GM23248 (cell line): ENCODE measurements at places on chromosomes 12 and 14.

DNA sequence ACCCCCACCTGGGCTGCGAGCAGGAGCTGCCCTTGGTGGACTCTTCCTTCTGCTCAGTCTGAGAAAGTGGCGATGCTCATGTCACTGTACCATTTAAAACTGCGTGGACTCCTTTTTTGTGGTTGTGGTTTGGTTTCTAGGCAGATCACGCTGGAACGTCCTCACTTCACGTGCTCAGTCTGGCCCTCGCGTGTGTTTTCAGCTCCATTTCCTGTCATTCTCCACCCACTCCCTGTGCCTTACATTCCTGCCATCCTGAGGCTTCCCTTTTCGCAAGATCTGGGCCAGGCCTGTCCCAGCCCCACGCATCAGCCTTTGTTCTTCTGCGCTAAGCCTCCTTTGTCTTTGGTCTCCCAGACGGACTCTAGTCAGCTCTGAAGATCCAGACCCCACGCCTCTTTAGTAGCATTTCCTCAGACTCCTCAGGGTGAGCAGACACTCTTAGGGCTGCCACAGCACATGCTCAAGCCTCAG lies 105.4 kb downstream of the FBXL14 start:
- peak overlapping the region; percentile 57 for H3K27ac ChIP-seq
- no peaks in the 10 kb centered on the region for H3K27me3 ChIP-seq
- peak; percentile 77 for DNase-seq
- H3K36me3 ChIP-seq, result no peaks in the 10 kb centered on the region; the same call in 1 of the 2 replicates
- peaks cover 13% of the 10 kb centered on the region for H3K4me1 ChIP-seq

DNA sequence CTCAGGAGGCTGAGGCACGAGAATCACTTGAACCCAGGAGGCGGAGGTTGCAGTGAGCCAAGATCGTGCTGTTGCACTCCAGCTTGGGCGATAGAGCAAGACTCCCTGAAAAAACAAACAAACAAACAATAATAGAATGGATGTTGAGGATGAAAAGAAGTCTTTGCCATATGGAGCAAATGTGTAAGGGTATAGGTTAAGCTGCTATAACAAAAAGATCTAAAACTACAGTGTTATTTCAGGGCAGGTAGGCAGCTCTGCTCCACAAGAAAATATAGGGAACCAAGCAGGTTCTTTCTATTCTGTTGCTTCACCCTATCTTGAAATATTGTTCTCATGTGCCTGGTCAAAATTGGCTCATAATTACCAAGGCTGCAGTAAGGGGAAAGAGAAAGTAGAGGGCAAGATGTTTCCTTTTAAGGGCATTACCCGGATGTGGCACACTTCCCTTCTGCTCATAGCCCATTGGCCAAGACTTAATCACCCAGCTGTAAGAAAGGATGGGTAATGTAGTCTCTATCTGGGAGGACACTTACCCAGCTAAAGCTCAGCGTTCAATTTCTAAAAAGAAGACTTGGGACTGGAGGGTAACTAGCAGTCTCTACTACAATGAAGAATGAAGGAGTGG lies 23.5 kb downstream of the SDSL start:
- no peak overlapping the region for H3K27ac ChIP-seq
- no peak for DNase-seq
- H3K36me3 ChIP-seq, result no peaks in the 10 kb centered on the region

- H3K27me3 ChIP-seq, result no peaks in the 10 kb centered on the region
- H3K4me1 ChIP-seq, result peaks cover 15% of the 10 kb centered on the region
- no peak overlapping the region for H3K4me3 ChIP-seq
- no peak for DNase-seq
- no peaks in the 10 kb centered on the region for H3K36me3 ChIP-seq
Measured at GRCh38 chr14:69891422-69891821, 12.2 kb downstream of the SMOC1 start.

DNA sequence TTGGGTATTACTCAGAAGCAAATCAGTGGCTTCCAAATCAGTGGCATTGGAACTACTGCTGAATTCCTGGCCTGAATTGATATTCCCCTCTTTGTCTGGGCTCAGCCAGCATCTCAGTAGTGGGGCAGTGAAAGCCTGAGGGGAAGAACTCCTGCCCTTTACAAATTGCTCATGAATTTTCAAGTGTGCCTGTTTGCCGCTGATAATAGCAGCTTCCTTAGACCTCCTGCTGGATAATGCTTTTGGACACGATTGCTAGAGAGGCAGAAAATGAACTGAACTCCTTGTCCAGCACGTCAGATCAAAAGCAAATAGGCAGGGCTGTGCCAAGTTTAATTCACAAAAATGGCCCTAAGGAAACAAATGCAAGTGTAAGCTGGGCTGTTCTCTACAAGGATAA lies 91.3 kb upstream of the GZMB start:
- H3K36me3 ChIP-seq, result no peaks in the 10 kb centered on the region
- no peaks in the 10 kb centered on the region for H3K4me1 ChIP-seq
- H3K27ac ChIP-seq, result no peak overlapping the region
- no peak for DNase-seq
- H3K27me3 ChIP-seq, result peaks cover 7% of the 10 kb centered on the region; the same call in 1 of the 2 replicates

DNA sequence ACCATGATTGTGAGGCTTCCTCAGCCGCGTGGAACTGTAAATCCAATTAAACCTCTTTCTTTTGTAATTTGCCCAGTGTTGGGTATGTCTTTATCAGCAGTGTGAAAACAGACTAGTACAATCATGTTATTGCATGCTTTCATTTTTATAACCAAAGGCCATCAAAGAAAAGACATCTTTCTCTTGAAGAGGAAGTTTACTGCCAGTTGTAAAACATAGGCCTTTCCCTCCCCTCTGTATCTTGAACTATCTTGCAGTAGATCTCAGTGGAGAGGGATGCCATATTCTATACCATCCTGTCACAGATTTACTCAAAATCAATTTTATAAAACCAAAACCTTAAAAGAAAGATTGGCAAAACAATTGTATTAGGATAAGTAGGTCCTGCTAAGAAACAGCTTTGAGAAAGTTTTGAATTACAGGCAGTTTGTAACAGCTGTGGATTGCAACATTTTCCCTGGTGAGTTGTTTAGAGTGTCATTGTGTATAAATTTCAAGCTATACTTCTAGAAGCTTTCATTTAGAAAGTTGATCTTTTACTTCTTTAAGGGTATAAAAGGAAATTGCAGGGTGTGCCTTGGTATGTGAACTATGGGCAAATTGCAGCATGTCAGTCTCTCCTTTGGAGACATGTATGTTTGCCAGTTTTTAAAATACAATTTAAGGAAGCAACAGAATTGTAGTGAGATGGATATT lies 128.0 kb downstream of the ATP23 start:
- peaks cover 36% of the 10 kb centered on the region for H3K4me1 ChIP-seq
- peak; percentile 69 for DNase-seq
- no peaks in the 10 kb centered on the region for H3K27me3 ChIP-seq
- 0 out of 2 replicates have a peak overlapping the region, but pooled peaks have one; percentile 10 for H3K4me3 ChIP-seq
- H3K36me3 ChIP-seq, result no peaks in the 10 kb centered on the region

DNA sequence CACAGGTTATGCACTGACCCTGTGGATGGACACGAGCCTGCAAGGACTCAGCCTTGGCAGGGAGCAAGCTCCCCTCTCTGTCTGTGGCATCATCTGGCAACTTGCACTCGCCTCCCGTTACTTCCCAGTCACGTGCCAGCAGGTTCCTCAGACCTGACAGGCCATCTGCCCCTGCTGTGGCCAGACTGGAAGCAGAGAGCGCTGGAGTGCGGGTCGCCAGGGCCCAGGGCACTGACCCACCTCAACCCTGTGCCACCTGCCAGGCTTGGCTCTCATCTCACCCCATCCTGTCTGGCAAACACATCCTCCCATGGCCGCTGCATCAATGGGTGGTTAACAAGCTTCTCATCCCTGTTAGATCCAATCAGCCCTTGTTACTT lies 28.4 kb downstream of the SLC6A12 start:
- H3K36me3 ChIP-seq, result no peaks in the 10 kb centered on the region
- H3K4me1 ChIP-seq, result 0 out of 2 replicates have a peak, but pooled peaks cover 3% of the 10 kb centered on the region
- 0 out of 2 replicates have a peak, but pooled peaks cover 6% of the 10 kb centered on the region for H3K27me3 ChIP-seq
- DNase-seq, result no peak
